ENCODE measurements at places on chromosomes 2 and 18.

DNA sequence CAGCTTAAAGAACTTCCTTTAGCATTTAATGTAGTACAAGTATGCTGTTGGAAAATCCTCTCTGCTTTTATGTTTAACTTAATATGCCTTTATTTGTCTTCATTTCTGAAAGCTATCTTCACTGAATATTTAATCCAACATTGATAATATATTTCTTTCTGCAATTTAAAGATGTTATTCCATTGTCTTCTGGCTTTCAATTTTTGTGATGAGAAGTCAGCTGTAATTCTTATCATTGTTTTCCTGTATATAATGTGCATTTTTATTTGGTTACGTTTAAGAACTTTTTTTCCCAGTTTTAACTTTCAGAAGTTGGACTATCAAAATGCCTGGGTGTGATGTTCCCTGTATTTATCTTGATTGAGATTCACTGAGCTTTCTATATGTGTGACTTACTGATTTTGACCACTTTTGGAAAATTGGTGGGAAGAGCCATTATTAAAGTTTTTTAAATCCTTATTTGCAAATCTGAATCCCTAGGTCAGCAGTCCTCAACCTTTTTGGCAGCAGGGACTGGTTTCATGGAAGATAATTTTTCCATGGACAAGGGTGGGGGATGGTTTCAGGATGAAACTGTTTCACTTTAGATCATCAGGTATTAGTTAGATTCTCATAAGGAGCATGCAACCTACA, 241.0 kb downstream of the TNS1 start:
- no peak for DNase-seq

DNA sequence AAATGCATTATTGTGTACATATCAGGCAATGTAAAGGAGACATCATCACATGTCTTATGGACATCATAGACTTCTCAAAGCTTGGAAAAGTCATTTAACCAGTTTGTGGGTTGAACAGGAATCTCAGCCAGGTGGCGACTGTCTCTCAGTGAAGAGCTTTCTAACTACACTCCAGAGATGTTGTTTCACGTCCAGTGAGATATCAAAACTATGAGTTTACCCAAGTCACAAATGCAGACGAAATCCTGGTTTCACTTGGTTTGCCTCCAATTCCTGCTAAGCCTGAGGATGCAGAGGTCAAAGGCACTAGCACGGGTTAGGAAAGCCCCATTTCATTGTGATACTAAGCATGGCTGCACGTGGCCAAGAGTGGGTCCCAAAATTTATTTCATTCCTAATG, 384.5 kb upstream of the MEIS1 start:
- no peak for DNase-seq

DNA sequence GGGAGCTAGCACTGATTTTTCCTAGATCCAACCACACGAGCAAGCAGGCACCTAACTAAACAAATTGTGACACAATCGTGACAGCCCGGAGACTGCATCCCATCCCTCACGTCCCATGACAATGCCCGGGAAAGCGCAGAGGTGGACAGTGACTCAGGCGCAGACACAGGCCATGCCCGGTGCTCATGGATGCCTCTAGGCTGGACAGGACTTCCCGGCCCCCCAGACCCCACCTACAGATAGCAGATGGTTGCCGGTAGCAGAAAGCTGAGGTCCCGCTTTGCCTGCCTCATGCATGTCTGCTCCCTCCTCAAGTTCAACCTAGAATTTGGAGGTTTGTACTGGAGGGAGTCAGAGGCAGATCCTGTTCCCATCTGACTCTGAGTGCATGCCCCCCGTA, 81.0 kb downstream of the TPO start:
- no peak for DNase-seq

- DNase-seq: peak; percentile 23
These were observed 408.1 kb downstream of the THSD7B start for GRCh38 chr2:137173463-137173862.

- DNase-seq: peak; percentile 82
These were observed 972 bp upstream of the DLX2 start for GRCh38 chr2:172103471-172104272.

GRCh38 chr18:79901665-79902064, 49.8 kb downstream of the SLC66A2 start:
- DNase-seq: no peak

DNA sequence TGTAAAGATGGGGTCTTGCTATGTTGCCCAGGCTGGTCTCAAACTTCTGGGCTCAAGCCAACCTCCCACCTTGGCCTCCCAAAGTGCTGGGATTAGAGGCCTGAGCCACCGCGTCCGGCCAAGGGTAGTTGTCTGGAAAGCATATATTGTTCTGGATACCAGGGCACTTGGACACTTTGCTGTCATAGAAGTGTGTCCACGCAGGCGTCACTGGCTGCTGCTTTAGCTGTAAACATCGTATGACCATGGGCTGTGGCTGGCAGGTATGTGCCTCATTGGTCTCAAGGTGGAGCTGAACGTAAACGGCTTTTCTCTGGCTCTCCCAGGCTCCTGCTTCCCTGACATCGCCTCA, 3.2 kb upstream of the GPR35 start:
- no peak for DNase-seq
